SK-N-SH (cell line): ENCODE measurements at places on chromosomes 13 and 19. TPM values are rescaled to one million over a fixed set of nuclear protein-coding genes. Genes with fewer than 3 reads are reported as not detected.

The KLK3 gene
- polyA plus RNA-seq = not detected in 2 replicates

The NXNL1 gene
- not detected in 2 replicates for polyA plus RNA-seq

The MEF2B gene
- 1.0 and 1.1 TPM in 2 replicates for polyA plus RNA-seq

The CYP2S1 gene
- polyA plus RNA-seq = 0.50 and 0.67 TPM in 2 replicates

The ZNF729 gene
- not detected in 2 replicates for polyA plus RNA-seq

The TTYH1 gene
- polyA plus RNA-seq = 0.05 and 0.21 TPM in 2 replicates

The LAIR1 gene
- polyA plus RNA-seq = not detected in 2 replicates

The PRSS57 gene
- polyA plus RNA-seq = not detected in 2 replicates

The SPTBN4 gene
- 2.8 and 3.1 TPM in 2 replicates for polyA plus RNA-seq

The ZNF880 gene
- polyA plus RNA-seq = 22.6 and 27.8 TPM in 2 replicates

The SCGB2B2 gene
- 0.03 TPM in 2 replicates for polyA plus RNA-seq

The OR1I1 gene
- polyA plus RNA-seq = not detected in 2 replicates

The CGB2 gene
- 0.50 and 0.64 TPM in 2 replicates for polyA plus RNA-seq

The CLASRP gene
- 53.8 and 54.8 TPM in 2 replicates for polyA plus RNA-seq

The CXCL17 gene
- polyA plus RNA-seq = not detected in 2 replicates

The CPAMD8 gene
- polyA plus RNA-seq = 1.0 and 1.2 TPM in 2 replicates

The ANO8 gene
- polyA plus RNA-seq = 5.0 and 7.8 TPM in 2 replicates

The FOXA3 gene
- polyA plus RNA-seq = 0.97 and 1.5 TPM in 2 replicates

The DMKN gene
- polyA plus RNA-seq = not detected in 2 replicates

The ZNF625 gene
- 1.9 and 2.3 TPM in 2 replicates for polyA plus RNA-seq

The NLRP4 gene
- polyA plus RNA-seq = 0.02 and 0.03 TPM in 2 replicates

The DNAAF3 gene
- polyA plus RNA-seq = 2.4 and 2.5 TPM in 2 replicates

The SSBP4 gene
- 22.5 and 24.9 TPM in 2 replicates for polyA plus RNA-seq

The ZNF527 gene
- polyA plus RNA-seq = 1.9 and 2.1 TPM in 2 replicates

The TMEM59L gene
- 5.8 and 9.6 TPM in 2 replicates for polyA plus RNA-seq
